ENCODE measurements at places on chromosomes 11 and 22.

DNA sequence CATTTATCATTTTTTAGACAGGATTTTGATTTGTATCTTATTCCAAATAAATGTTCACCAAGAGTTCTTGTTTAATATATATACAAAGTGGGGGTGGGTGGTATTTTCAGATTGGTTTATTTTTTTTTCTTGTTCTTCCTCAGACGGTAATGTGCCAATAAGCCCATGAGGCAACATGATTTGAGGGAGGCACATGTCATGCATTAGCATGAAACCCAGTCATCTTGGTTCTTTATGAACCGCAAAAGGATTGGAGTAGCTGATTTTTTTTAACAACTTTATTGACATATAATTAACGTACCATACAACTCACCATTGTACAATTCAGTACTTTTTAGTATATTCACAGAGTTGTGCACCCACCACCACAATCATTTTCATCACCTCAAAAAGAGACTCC, 2.7 kb downstream of the BCL2L13 start:
- DNase-seq: no peak

GRCh38 chr11:71223671-71224660, 28.4 kb downstream of the SHANK2 start:
- no peak for DNase-seq

DNA sequence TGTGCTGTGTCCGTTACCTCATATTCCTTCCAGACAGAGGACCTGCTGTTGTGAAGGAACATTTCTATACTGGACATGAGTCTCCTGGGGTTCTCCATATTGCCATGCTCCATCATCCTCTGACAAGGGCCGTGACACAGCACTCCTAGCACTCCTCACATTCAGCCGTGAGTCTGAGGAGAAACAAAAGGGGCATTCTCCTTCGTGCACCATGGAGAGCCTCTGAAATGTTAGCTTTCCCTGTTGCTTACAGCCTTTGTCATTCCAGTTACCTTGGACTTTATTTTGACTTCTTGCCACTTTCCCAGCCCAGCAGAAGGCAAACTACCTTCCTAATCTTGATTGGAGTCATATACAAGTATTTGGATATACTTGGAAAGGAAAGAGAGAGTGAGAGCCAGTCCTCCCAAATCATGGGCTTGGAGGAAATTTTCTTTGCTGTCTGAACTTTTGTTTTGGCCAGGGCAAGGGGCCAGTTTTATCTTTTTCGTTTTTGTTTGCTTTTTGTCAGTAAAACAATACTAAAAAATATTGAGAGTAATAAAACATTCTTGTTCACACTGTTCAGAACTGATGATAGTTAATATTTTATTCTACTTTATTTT, 29.1 kb upstream of the TECTA start:
- no peak for DNase-seq

DNA sequence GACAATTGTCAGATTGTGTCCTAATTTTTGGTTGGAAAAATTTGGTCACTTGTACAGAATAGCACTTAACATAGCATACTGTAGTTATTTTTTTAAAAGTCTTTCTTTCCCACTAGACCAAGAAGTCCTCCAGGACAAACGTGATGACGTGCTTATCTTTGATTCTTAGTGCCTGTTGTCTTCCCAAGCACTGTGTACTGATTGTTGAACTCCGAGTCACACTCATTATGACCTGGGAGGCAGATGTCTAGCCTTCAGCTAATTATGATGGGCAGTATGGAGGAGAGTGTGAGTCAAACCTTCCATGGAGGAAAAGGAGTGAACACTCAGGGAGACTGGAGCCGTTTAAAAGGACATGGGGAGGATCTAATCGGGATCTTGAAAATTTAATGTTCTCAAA, 119.8 kb downstream of the SPON1 start:
- no peak for DNase-seq

DNA sequence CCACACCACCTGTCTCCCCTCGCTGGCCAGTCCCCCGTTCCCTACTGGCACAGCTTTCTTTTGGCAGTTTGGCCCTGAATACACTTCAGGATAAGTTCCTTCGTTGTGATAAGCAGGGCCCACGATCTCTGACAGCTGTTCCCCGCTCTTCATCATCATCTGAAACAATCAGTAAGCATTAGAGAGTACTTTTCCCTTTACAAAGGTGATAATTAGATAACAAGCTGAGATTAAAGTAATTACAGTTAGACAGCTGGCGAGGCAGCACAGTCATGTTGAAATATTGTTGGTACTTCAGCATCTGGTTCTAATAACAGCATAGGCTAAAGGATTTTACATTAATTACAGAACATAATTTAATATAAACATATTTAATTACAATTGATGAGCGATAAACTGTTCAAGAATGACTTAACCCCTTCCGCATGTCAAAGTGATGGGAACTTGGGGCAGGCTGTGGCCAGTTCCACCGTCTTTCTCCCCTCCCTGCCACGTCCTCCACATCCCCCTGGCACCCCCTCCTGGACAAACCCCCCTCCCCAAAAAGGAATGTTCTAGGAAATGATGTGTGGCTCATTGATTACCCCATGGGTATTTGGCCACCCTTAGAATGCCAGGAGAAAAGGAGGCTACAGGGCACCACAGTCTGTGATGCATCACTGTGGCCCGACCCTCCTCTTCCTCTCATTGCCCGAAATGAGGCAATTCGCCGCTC, 134.9 kb downstream of the RCN1 start:
- no peak for DNase-seq

DNA sequence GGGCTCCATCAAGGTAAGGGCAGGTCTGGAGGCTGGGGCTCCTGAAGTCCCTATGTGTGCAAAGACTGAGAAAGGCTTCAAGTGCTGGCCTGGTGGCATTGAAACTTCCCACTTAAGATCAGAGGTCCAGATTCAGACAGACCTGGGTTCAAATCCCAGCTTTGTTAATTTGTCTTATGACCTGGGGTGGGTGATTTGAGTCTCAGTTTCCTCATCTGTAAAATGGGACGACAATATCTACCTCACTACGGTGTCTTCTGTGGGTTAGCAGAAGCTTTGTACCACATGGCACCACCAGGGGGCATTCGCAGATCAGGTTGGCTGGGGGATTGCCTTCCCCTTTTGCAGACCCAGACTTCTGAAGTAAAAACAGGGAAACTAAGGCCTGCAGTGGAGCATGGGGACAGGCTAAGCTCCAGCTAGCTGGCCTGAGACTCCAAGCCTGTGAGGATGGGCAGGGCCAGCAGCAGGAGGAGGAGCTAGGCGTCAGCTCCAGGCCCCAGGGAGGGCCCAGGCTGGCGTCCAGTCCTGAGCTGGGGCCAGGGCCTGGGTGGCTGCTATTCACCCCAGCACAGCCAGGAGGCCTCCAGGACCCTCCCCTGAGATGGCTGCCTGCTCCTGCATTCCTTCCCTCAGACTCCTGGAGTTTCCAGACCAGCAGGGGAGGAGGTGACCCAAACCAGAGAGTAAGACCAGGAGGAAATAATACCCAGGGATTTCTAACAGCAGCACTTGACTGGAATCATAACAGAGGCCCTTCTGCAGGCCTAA, 1.5 kb downstream of the CASTOR1 start:
- peak; percentile 70 for DNase-seq

- no peak for DNase-seq
Observed at GRCh38 chr11:76897233-76897632, 36.5 kb downstream of the ACER3 start.

DNA sequence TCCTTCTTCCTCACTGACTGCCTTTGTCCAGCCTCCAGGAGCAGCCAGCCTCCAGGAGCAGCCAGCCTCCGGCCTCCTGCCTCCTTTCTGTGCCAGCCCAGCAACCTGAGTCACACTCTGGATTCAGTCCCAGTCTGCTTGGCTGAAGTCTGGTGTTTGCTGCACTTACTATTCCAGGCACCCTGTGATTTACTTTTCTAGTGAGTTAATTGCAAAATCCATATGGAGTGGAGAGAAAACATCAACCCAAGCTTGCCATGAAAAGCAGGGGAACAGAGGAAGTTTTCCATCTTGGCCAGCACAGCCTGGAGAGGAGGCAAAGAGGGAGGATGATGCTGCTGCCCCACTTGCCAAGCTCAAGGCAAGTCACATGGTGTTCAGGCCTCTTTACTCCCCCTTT, 400.5 kb downstream of the TENM4 start:
- no peak for DNase-seq

- no peak for DNase-seq
Observed at GRCh38 chr22:24728790-24729637, 45.5 kb downstream of the PIWIL3 start.

GRCh38 chr22:20559174-20559760, 51.9 kb downstream of the MED15 start:
- no peak for DNase-seq

GRCh38 chr11:45341372-45341771, 55.2 kb upstream of the SYT13 start:
- DNase-seq: no peak

GRCh38 chr22:43128928-43129424, 14.2 kb downstream of the MCAT start:
- no peak for DNase-seq

DNA sequence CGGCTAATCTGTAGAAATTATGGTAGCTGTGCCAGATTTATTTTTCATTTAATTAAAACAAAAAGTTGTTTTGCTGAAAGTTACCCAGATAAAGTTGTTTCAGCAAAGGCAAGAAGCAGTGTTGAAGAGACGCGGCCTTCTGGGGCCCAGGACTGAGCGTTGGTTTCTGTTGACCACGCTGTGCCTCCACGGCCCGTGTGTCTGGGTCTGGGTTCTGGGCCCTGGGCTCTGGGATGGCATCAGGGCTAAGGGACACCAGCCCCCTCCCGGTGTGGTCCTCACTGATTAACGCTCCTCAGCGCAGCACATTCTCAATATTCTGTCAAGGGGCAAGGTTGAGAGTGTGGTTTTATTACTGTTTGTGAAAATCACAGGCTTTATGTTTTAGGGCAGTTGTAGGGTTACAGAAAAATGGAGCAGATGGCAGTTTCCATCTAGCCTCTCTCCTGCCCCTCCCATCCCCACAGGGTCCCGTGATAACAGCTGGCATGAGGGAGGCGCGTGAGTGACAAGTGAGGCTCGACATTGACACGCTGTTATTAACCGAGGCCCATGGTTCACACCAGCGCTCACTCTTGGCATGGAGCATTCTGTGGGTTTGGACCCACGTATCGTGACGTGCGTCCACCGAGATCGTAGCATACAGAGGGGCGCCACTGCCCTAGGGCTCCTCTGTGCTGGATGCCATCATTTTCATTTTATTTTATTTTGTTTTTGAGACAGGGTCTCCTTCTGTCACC, 1231.4 kb downstream of the BRD1 start:
- no peak for DNase-seq

DNA sequence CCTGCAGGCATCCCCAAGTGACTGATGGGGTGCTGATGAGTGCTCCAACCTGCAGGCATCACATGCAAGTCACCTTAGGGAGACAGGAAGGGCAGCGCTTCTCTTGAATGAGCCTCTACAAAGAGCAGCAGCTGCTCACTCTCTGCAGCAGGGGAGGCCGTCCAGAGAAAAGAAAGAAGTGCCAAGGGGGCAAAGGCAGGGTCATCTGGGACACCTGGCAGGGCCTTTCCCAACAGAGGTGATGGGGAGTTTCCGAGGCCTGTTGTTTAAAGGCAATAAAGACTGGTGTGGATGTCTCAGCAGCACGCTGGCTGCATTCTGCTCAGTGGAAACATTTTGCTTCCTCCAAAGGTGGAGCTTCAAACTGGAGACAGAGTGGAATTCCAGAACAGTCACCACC, 113.7 kb downstream of the ETS1 start:
- no peak for DNase-seq

DNA sequence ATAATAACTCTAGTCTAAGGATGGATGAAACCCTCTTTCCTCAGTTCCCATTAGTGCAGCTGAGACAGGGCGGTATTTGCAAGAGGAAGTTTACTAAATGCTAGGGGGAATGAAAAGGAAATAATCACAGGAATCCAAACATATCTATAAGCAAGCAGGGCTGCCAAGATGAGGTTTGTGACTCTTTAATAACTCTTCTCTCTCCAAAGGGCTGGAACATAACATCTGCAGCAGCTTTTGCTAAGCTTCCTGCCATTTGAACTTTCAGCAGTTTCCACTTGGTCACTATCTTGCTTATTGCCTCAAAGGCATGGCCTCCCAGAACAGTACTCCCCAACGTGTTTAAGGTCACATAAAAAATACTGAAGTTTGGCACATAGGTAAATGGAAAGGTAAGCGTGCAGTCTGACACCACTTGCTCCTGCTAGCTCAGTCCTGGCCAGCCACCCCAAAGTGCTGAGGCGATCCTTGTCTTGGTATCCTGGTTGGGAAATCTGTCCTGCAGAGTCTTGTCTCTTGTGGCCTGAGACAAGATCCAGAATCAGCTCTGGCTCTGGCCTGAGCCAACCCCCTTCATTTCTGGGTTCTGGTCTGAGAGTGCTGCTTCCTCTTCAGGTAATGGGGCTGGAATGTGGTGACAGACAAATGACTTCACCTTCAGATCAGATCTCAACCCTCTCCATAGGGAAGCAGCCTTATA, 81.8 kb downstream of the KCNC1 start:
- DNase-seq: no peak

DNA sequence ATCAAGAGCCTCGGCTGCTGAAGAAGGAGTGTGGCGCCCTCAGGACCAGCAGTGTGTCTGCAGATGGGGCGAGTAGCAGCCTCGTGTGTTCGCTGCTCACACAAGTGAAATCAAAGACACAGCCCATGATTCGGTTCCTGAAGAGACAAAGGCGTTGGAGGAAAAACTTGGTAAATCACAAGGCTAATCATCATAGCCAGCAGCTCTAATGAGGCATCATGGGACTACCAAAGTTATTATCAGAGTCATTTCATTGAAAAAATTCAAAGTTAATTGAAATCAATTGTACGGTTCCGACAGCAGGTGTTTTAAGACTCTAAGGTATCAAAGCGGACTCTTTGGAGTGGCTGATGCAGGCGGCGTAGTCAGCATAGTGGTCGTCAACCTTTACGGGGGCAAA, 9.5 kb downstream of the PHF21B start:
- no peak for DNase-seq

DNA sequence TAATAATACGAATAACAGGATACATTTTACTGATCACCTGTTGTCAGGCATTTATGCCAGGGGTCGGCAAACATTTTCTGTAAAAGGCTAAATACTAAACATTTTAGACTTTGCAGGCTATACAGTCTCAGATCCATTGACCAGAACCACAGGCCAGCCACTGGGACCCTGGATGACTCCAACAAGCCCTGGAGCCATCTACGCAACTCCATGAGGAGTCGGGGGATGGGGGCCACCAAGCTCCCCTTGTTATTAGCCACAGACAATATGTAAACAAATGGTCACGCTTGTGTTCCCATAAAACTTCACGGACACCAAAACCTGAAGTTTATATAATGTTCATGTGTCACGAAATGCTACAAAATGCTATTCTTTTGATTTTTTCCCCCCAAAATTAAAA, 54.4 kb upstream of the EMID1 start:
- DNase-seq: no peak
